ENCODE measurements at places on chromosomes 5 and 9.

DNA sequence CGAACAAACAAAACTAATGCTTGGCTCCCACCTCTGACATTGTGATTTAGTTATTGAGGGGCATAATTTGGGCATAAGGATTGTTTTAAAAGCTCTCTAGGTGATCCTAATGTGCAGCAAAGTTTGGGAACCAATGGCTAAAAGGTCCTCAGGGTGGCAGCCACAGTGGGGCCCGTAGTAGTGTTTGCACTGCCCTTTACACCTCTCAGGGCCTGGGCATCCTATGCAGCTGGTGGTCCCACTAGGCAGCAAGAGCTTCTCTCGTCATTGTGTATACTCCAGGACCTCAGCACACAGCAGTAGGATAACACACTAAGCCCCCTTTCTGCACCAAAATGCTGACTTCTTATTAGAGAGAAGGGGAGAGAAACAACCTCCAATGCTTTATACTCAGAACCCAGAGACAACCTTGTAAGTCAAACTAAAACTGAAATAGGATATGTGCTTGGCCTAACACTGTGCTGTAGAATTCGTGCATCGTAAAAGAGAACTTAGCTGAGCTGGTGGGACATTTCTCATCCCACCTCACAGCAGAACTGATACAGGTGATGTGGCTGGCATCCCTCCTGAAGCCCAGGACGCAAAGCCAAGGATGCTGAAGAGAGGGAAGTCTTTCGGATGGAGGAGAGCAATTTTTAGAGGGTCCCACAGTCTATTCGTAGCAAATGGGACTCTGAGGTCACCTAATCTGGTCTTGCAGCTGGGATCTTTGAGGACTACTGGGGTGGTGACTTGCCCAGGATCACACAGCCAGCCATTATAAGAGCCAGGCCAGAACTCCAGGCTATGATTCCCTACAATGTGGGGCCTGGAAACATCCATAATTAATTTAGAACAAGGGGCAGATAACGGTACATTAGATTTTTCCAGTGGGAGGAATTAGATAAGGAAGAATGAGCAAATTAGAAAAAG lies 1.2 kb downstream of the GLRX start:
- no peak for DNase-seq

DNA sequence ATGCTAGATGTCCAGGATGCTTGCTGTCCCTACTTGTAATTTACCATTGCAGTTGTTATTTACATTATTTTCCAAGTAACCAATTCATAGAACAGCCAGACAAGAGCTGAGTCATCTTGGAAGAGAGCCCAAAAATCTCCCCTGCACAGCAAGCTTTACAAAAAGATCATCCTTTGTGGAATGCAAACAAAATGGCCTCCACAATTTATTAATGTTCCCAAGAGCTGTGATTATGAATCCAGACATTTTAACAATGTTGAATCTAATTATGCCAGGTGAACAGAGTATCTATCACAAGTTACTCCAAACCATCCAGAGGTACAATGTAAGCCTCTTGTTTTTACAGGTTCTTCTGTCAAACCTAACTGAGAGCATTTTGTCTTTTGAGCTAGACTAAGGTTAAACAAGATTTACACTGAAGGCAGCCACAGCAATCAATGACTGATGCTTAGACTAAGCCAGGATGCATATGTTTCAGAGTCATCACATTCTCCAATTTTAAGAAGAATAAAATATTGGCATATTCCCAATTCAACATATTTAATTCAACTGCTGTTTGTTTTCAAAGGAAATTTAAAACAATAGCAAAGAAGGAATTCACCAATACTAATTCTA lies 95.3 kb upstream of the SLC12A2 start:
- no peak for DNase-seq

GRCh38 chr5:17229313-17229712 lies 11.9 kb downstream of the BASP1 start:
- no peak for DNase-seq

DNA sequence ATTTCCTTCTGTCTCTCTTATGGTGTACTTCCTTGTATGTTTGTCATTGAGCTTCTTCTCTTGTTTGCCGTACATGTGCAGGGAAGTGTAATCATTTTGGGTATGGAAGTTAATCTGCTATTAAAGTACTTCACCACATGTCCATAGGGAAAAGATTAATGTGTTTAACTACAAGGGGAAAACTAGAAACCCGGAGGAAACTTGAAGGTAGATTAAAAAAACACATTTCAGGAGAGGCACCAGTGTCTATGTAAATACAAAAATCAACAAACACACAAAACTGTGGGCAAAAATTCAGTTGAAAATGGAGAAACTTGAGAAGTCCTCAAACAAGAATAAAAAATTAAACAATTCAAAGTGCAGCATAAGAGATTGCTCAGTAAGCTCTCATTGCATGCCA lies 166.4 kb downstream of the PBX3 start:
- no peak for DNase-seq

DNA sequence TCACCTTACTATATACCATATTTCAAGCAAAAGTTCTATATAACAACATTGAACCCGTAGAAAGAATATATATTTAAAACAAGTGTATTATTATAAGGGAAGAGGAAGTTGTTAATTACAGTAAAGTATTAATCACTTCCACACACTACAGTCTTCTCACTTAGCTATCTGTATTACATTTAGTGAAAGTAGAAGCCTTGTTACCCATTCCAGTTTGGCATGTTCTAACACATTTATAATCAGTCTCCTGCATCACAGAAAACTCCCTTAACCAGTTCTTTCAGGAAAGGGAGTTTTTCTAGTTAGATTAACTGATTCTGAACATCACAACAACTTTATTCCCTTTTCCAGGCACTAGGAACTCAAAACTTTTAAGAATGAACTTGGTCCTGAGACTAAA lies 6.9 kb downstream of the RAB14 start:
- no peak for DNase-seq

GRCh38 chr9:126661521-126662251 lies 48.0 kb downstream of the LMX1B start:
- DNase-seq = no peak

DNA sequence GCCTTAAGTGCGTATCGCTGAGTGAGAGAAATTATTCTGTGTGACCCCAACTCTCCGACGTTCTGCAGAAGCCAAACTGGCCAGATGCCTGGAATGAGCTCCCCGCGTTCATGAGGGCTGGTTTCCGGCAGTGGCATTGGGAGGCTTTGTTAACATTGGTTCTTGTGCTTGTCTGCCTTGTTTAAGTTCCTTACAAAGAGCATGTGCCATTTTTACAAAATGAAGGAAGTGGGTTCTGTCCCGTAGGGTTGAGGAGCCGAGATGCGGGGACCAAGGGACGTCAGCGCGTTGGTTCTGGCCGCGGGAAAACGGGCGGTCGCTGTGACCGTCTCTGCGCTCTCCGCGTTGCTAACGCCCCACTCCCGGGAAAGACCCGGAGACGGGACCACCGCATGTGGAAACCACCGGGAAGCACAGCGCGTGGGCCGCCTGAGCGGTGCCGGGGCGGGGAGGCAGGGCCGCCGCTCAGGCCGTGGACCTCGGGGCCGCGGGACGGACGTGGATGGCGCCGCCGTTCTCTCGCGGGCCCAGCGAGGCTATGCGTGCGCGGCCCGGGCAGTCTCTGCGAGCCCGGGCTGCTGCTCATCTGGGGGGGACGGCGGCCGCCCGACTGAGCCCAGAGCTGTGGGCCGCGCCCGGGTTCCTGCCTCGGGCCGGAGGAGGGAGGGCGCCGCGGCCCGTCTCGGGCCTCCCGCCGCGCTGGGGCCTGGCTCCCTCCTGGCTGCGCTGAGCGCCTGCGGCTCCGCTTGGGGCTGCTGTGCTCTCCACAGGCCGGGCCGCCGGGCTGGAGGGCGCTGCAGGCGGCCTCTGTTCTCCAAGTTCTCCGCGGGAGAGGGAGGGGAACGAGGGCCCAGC lies 13.4 kb downstream of the RABL6 start:
- DNase-seq = no peak

Data from GM12891 (cell line).